ENCODE measurements at places on chromosomes 1 and 21.

DNA sequence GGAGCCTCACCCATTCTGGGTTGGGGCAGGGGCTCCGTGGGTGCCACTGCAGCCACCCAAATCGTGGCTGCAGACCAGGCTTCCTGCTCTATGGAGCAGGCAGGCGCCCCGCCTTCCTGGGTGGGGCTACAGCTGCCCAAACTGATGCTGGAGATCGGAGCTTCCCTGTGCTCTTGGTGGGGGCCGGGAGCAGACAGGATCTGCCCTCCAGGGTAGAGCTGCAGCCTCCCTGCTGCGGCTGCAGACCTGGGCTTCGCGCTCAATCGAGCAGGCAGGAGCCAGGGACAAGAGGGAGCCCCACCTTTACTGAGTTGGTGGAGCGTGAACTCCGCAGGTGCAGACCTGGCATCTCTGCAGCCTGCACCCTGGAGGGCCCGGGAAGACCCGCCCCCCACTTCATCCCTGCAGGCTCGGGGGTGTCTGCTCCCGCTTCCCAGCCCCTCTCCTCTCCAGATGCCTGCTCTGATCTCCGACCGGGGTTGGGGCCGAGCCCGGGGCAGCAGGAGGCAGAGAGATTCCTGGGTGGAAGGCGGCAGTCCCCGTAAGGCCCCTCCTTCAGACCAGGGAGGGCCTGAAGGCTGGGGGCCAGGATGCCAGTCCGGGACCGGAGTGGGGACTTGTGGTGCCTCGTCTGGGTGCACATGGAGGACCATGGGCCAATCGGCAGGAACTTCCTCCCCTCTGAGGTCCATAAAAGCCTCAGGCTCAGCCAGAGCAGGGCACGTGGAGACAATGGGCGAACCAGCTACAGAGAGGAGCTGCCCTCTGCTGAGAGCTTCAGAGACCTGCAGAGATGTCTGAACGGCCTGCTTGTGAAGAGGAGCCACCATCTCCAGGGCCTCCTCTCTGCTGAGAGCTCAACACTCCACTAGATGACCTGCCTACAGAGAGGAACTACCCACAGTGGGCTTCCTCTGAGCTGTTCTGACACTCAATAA lies 359.3 kb downstream of the SMYD3 start:
- no peak for DNase-seq

GRCh38 chr1:201096041-201096461 lies 16.2 kb downstream of the CACNA1S start:
- DNase-seq, result no peak

- DNase-seq, result no peak
These were observed at the start of gene ERICH3 for GRCh38 chr1:74673351-74674111. TSS of gene ERICH3 (minus strand) at chr1:74673792. CDS start at chr1:74673519, 273 bp downstream.

DNA sequence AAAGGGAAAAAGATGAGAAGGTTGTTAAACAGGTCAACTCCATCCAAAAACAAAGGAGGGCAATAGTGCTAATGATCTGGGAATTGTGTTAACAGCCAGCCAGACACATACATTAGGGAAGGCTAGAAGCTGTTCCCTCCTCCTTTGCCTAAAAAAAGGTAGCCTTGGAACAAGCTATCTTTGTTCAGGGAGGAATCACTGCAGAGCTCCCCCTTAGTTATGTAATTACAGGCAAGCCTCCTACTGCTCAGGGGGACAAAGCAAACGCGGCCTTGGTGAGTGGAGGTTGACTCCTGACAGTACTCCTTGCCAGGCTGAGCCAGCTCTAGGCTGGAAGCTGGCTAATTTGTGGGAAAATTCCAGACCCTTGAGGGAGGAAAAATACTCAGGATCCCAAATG lies 97.6 kb downstream of the VAV3 start:
- DNase-seq, result no peak

GRCh38 chr1:112501810-112502641 lies 6.7 kb upstream of the WNT2B start:
- peak; percentile 73 for DNase-seq

- DNase-seq, result no peak
These were observed 19.6 kb downstream of the NRDC start for GRCh38 chr1:51858892-51859291.

DNA sequence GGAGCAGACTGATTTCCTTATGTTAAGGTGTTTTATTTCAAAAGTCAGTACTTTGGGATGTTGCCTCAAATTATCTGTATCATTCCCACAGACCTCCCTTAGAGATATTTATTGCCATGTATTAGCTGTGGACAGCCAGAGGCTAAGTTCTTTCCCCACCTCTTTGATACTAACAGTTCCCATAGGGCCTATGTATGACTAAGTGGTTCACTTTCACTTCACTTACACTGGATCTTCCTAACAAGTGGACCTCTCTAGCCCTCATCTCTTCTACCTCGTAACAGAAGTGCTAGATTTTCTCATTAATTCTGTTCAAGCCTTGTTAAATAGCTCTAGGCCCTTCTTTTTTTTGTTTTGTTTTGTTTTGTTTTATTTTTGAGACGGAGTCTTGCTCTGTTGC lies 6.2 kb downstream of the TRAF5 start:
- DNase-seq, result no peak

DNA sequence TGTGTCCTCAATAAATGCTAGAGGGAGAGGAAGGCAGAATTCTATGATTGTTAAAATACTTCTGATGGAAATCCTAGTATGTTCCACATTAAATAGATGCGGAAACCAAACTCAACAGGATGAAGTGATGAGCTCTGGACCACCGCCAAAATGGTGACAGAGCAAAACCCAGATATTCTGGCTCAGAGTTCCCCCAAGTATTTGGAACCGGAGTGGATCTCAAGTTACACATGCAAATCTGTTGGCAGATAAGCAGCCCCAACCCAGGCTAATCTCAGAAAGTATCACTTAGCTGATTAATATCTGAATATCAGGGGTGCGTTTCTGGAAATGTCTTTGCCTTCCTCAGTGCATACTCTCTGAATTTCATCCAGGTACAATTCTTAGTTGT lies 17.4 kb upstream of the GRHL3 start:
- DNase-seq, result no peak

DNA sequence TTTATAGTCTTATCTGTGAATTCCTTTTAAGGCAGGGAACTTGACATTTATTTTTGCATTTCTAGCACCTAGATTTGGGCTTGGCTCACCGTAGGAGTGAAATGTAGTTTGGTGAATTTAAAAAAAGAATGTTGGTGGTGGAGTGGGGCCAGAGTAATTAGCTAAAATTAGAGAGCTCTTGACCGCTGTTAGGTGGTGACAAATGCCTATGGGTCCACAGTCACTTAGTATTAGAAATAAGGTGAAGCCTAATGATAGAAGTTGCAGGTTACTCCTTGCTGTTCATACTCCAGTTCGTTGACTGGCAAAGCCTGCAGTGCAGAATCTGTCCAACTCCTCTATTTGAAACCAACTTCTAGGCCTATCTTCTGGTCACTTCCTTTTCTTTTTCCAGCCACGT lies 318.8 kb upstream of the NRIP1 start:
- DNase-seq, result no peak

DNA sequence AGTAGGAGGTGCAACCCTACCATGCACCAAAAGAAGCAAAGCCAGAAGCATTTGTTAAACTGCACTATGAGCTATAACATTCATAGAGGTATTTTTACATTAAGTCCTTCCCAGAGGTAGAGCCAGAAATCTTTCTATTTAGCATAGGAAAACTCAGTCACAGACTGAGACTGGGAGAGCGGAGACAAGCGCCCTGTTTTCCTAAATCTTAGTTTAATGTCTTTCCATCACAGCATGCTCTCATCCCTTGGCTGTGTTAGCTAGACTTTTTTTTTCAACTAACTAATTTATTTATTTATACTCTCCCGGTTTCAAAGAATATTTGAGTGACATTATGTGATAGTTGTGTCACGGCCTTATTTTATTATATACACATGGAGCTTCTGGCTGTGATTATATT lies 304.1 kb downstream of the LMX1A start:
- no peak for DNase-seq

DNA sequence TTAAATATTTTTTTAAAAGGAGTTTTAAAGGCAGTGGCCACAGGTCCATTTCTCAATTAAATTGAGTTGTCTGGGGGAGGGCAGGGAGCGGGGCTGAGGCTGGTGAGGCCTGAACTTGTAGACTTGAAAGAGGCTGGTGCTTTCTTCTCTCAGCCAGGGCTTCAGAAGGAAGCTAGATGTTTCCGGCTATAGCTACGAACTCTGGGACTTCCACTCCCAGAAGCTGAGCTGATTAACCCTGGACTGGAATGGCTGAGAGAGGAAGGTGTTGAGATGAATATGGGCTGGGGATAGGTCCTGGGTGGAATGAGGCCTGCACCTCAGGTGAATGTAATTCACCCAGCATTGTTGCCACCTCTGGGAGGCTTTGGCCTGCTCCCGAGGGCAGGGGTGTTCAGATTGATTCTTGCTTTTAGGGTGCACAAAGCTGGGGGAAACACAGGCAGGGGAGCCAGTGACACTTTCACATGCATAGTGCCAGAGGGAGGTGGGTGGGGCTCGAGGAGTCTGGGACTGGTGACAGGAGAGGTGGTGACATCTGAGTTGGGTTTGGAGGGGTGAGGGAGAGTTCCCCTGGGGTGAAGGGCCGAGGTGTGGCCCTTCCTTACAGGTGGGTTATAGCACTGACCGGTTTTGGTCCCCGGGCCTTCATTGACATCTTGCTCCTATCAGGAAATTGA lies 18.2 kb downstream of the LDLRAP1 start:
- no peak for DNase-seq

GRCh38 chr1:206693592-206693991 lies 8.9 kb downstream of the MAPKAPK2 start:
- DNase-seq, result no peak

DNA sequence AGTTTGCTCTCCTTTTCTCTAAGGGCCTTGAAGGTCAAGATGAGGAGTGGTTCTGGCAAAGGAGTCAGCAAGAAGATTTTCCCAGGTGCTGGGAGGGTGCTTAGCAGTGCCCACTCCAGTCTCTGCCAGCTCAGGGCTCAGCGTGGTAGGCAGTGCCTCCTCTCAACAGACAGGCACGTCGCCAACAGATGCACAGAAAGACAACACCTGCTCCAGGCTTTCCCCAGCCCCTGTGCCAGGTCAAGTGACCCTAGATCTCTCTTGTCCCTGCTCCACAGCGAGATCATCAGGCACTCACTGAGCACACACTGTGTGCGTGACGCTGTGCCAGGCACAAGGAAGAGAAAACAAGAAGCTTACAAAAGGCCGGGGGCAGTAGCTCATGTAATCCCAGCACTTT lies 86.0 kb downstream of the CASZ1 start:
- DNase-seq, result no peak

- no peak for DNase-seq
These were observed 75.6 kb upstream of the DNAJC6 start for GRCh38 chr1:65233782-65234181.

GRCh38 chr1:197463142-197463541 lies 195.1 kb downstream of the CRB1 start:
- no peak for DNase-seq

GRCh38 chr1:209627732-209628196 lies 24.5 kb downstream of the LAMB3 start:
- peak; percentile 91 for DNase-seq

DNA sequence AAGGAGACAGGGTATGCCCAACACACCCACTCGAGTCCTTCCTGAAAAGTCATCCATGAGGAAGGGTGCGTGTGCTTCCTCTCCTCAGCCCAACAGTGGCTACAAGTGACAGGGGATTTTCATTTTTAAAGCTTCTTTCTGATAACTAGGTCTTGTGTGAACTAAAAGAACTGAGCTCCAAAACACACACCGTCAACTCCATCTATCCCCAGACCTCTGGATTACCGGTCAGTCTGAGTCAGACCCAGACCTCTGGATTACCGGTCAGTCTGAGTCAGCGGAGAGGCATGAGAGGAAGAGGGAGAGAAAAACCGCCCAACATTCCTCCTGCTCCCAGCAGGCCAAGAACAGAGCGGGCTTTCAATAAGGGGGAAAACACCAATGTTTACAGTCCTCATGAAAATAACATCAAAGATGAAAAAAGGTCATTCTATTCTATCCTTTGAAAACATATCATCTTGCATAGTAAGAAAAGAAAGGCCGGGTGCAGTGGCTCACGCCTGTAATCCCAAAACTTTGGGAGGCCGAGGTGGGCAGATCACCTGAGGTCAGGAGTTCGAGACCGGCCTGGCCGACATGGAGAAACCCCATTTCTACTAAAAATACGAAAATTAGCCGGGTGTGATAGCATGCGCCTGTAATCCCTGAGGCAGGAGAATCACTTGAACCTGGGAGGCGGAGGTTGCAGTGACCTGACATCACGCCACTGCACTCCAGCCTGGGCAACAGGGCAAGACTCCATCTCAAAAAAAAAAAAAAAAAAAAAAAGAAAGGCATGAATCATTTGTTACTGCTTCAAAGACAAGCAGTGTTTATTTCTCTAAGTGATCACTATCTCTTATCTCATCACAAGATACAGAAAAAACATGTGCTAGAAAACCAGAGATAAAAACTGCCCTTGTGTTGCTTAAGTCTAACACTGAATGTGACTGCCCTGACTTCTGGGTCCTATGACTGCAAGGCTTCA lies 3.4 kb downstream of the PTTG1IP start:
- DNase-seq, result no peak

DNA sequence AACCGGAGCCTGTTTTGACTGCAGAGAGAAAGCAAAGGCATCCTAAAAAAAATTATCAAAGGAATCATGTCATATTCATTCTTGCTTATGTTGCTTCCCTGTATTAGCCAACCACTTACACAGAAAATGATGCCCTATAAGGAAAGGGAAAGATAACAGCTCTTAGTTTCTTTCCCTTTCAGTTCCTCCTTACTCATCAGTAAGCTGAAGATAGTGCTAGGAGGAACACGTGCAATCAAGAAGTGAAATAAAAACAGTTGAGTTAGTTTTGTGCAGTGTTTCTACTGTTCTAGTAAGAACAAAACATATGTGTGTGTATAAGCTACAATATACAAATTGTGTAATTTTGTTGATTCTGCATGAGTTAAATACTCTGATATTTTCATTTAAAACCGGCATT lies 45.3 kb upstream of the MTF2 start:
- DNase-seq, result no peak

DNA sequence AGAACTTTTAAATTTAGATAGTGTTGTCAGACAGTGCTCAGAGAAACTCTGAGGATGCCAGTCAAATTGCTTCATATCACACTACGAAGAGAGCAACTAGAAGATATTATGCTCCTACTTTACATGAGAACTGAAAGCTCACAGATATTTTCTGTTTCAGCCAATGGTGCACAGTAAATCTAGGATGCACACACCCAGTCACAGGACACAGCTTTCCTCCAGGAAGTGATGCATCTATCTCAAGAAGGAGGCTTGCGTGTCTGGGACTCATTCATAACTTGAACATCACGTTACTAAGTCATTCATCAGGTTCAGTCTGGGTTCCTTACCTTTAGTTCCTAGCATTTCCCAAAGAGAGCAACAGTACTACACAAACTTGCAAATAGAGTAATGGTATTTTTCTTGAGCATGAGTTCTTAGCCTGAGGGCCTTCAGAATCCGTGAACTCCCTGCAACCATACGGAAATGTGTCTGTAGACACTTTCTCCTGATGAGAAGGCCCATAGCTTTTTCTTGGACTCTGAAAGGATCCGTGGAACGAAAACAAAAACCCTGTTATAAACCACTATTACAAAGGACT lies 12.2 kb downstream of the ZNF697 start:
- DNase-seq, result no peak

Measured in activated T-cell treated with anti-CD3 and anti-CD28 coated beads, Interleukin-2, amount 50 U/mL, for 48 hours (primary cell).